ENCODE measurements at places on chromosomes 16 and 17.

DNA sequence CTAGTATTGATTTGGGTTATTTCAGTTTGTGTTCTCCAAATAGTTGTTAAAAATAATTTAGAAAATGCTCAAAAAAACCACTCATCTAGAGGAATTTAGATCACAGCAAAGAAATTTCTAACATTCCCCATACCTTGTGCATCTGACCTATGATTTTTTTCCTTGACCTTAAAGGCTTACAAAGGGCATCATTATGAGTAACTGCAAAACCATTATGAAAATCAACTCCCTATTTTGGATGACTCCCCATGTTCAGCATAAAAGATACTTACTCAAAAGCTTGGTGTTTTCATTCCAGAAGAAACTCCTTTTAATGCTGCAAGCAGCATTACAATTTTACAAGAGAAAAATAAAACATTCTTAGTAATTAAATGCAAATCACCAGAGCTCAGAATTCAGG lies 83.2 kb downstream of the GRIN2A start:
- no peak for DNase-seq

DNA sequence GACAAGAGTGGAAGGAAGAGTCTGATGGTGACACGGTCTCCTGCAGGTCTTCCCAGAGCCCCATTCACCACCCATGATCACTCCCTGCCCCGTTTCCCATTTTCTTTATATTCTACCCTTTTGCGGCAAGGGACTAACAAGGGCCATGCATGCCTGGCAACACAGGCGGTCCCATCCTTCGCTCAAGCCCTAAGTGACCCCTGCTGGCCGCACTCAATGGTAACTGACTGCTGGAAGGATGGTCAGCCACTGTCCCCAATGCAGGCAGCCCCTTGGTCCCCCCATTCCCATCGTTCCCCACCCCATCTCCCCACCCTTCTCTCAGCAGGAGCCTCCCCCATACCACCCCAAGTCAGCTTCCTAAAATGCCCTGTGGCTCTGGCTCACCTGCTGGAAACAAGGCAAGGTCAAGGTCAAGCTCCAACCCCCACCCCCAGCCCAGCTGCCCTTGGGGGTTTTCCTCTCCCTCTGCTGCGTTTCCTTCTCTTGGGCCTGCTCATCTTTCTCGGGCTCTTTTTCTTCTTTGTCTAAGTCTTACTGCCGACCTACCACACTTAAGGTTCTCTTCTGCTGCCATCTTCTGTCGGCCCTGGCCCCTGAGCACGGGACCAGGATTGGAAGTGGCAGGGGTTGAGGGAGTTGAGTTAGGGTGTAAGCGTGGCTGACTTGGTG lies 116.0 kb downstream of the RPTOR start:
- DNase-seq, result no peak

- no peak for DNase-seq
These were observed 581.7 kb downstream of the MAF start for GRCh38 chr16:79018650-79019429.

- DNase-seq, result no peak
These were observed 3.1 kb downstream of the PPP1R1B start for GRCh38 chr17:39629898-39630297.

DNA sequence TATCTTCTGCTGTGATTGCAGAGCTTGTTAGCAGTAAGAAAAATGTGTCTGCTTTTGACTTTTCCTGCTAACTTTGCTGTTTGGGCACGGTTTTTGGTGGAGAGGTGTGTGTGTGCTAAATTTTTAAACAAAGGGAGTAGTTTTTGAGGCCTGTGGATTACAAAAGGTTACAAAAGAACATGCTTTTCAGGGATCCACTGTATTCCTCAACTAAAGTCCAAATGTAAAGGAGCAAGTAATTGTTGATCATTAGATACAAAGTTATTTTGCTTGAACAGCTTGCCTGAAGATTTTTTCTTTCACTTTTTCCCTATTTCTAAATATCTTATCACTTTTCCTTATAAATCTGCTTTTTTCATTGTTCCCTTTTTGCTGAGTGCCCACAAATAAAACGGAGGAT lies 2.0 kb downstream of the KPNB1 start:
- no peak for DNase-seq

DNA sequence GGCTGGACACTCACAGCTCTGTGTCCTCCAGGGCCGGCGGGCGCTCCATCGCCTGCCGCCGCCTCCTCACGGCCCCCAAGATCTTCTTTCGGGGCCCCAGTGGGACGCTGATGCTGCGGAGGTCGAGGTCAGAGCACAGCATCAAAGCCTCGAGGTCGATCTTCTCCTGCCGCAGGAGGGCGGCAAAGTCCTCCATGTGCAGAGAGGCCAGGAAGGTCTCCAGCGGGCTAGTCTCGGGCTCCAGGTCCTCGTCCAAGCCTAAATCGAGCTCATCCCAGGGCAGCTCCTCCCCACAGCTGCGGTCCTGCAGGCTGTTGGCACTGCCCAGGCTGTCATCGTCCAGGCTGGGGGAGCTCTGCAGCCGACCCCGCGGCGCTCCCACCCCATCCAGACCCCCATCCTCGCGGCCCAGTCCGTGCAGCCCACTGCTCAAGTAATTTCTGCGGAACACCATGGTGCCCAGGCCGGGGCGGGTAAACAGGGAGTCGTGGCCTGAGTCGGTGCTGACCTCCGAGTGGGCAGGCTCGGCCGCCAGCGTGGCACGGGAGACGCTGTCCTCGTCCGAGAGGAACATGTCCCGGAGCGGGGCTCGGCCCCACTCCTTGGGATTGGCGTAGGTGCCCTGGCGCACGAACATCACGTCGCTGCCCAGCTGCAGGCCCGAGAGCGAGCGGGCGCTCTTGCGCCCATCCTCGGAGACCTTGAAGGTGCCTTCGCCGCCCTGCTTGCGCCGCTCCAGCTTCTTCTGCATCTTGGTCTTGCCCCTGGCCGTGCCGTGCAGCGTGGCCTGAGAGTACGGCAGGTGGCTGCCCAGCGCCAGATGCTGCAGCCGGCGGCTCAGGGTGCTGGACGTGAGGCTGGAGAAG lies 3.4 kb downstream of the USH1G start:
- DNase-seq, result peak; percentile 35

- peak; percentile 66 for DNase-seq
These were observed 648 bp upstream of the ERCC4 start for GRCh38 chr16:13919330-13919682.

GRCh38 chr17:39863918-39864746 lies at the start of gene IKZF3:
Gene IKZF3, minus strand, starts transcription at chr17:39864312. Its CDS starts 186 bp downstream, at chr17:39864126.
- DNase-seq, result peak; percentile 76

DNA sequence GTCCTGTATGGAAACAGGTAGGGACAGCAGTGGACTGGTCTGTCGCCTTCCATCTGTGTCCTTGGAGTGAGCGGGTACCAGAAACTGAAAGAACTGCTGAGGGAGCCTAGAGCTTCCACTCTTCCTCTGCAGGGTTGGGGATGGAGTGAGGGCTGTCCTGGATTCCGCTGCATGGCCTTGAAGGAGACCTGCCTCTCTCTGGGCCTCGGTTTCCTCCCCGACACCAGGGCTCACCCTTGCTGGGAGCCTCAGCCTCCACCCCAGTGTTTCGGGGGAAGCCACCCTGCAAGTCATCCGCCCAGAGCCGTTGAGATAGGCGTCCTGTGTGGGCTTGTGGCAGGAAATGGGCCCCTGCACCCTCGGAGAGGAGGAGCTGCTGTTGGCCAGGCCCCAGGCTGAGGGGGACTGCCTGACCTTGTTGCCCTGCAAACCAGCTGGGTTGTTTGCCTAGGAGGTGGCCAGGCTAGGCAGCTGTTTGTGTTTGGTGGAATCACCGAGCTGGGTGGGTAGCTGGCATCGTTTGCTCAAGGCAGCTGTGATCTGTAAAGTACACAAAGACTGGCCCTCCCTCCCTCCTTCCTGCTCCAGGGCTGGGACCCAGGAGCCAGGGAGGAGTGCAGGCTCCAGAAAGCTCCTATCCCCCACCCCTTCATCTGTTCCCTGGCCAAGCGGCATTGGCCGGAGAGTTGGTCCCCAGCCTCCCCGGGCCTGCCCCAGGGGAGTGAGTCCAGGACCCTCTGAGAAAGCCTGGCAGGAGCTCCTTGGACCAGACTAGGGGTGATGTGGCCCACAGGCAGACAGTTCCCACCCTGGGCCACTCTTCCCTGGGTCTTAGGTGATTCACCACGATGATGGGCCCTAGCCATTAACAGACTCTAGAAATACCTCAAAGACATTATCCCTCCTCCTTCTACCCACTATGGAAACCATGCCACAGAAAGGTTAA lies 1.3 kb downstream of the RAB37 start:
- DNase-seq, result peak; percentile 45

DNA sequence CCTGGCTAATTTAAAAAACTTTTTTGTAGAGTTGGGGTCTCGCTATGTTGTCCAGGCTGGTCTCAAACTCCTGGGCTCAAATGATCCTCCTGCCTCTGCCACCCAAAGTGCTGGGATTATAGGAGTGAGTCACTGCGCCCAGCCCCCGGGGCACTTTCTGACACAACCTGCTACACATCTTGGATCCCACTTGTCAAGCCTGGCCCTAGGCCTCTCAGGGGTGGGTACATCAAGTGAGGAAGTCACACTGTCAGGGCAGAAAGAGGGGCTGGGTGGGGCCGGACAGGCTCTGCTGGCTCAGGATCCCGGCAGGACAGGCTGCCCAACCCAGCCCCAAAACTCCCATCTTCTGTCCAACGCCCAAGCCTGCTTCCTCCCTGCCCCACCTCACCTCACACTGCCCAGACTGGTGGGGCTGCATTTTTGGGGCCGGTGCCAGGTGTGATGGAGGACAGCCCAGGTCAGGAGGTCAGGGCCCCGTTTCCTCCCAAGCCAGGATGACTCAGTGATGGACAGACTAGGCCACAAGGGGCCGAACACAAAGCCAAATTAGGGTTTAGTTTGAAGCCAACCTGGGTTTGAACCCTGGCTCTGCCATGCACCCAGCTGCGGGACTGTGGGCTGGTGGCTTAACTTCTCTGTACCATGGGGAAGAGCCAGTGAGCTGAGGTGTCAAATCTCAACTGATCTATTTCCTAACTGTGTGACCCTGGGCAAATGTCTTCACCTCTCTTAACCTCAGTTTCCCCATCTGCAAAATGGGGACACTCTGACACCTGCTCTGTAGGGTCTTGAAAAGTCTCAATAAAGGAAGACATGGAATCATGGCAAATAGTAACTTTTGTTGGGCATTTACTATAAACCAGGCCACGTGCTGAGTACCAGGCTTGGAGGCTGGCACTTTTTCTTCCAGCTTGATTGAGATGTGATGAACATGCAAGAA lies 8.9 kb upstream of the PPL start:
- no peak for DNase-seq

DNA sequence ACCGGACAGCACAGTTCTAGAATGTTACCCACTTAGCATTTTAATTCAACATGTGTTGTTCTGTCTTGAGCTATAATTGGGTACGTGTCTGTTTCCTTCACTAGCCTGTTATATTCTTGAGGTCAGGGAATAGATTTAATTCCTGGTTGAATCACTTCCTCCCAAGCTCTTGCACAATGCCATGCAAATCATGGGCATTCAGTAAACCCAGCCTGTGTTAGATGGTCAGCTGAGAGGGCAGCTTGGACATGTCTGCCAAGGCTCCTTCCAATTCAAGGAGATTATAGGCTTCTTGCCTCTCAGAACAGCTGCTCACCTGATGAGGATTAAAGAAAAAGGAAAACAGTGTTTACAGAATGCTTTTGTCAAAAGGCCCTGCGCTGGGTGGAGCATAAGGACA lies 12.6 kb downstream of the C1QTNF1 start:
- DNase-seq, result no peak

DNA sequence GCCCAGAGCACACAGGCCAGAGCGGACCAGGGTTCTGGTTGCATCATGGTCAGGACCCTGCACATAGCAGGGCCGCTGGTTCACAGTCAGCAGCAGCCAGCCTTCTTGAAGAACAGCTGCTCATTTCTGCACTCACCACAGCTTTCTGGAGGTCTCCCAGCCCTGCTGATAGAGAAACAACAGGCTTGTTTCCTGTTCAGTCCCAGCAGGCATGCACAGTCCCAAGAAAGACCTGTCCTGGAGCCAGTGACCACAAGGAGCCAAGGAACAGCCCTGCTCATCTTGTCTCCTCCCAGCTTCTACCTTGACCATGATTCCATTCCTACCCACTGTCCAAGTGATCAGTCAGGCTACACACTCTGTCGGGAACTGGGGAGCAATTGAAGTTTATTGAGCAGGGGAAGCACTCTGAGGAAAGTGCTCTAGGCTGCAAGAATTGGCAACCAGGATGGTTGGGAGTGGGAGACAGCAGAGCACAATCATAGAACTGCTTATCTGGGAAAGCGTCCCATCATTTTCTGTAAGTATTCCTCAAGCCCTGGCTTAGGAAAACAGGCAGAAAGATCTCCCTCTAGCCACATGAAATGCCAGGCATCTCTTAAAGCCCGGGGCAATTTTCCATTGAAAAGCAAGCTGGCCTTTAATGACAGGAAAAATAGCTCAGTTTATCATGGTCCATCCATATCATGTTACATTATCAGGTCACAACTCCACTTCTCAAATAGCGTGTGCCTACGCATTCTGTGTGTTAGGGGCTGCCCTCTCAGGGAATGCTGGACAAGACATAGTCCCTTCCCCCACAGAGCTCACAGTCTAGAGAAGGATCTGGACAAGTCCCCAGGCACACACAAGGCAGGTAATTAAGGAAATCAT lies 155.4 kb upstream of the FOXF1 start:
- DNase-seq, result no peak

DNA sequence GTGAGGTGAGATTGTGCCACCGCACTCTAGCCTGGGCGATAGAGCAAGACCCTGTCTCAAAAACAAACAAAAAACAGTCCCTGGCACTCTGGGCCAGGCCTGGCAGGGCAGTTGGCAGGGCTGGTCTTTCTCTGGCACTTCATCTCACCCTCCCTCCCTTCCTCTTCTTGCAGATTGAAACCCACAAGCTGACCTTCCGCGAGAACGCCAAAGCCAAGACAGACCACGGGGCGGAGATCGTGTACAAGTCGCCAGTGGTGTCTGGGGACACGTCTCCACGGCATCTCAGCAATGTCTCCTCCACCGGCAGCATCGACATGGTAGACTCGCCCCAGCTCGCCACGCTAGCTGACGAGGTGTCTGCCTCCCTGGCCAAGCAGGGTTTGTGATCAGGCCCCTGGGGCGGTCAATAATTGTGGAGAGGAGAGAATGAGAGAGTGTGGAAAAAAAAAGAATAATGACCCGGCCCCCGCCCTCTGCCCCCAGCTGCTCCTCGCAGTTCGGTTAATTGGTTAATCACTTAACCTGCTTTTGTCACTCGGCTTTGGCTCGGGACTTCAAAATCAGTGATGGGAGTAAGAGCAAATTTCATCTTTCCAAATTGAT lies 24.8 kb downstream of the STH start:
- DNase-seq, result no peak

- peak; percentile 61 for DNase-seq
These were observed 737 bp downstream of the DHRS13 start for GRCh38 chr17:28901866-28902818.

DNA sequence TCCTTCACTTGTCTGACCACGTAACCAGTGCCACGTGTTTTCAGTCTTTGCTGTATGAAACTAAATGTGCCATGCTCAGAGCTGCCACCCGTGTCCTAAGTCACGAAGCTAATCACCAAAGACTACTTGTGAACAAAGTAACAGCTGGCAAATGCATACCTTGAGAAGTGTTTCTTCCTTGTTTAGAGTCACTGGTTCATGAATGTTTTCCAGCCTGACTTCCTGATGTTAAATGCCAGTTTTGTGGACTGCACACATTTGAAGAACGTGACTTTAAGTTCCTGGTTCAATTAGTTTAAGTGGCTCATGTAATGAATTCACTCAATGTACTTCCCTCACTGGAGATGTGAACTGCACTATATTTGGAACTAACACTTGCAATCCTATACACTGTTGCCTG lies 19.9 kb upstream of the KPNB1 start:
- no peak for DNase-seq

- DNase-seq, result no peak
These were observed 15.6 kb upstream of the CCL8 start for GRCh38 chr17:34303606-34304005.
